ENCODE measurements at places on chromosomes 13 and 19. TPM values are rescaled to one million over a fixed set of nuclear protein-coding genes. Genes with fewer than 3 reads are reported as not detected.

ZNF497 gene
- total RNA-seq, result 1.8 TPM

DNA sequence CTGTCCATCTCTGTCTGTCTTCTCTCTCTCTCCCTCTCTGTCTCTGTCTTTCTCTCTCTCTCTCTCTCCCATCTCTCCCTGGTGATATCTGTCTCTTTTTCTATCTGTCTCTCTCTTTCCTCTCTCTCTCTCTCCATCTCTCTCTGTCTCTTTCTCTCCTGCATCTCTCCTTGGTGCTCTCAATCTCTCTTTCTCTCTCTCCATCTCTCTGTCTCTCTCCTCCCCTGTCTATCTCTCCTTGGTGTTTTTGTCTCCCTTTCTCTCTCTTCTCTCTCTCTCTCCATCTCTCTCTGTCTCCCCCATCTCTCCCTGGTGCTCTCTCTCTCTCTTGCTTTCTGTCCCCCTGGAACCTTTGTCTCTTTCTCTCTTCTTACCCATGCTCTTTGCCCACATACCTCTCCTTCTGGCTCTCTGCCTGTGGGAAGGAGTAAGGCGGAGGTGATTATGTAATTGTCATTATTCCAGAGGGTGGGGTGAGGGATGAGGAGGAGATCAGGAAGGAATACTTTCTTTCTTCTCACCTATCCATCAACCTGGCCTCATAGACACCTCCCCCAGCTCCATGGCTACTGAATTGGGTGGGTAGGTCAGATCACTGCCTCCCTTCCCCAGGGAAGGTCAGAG, 30.9 kb upstream of the CYP2B6 start:
- ATAC-seq, result no peak

ICAM4 gene
- total RNA-seq, result 2.2 TPM

- no peak for ATAC-seq
Measured at GRCh38 chr19:1177322-1178114, 3.5 kb upstream of the SBNO2 start.

GRCh38 chr13:112916296-112916695, 52.7 kb upstream of the MCF2L start:
- no peak for ATAC-seq

DNA sequence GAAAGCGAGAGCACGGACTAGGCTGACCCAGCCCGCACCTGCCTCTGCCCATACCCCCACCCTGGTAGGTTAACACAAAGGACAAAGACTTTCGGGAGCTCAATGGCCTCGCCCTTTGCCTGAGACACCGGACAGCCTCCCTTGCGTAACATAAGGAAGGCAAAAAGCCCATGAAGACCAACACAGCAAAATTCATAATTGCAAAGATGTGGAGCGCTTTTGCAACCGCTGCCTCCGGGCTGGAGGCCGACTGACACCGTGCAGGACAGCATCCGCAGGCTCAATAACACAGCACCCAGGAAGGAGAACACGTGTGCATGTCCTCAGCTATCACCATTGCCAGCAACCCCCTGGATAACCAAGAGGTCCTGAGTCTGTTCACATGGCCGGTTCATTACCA, 15.4 kb downstream of the LILRA1 start:
- ATAC-seq, result no peak

- ATAC-seq, result no peak
Measured at GRCh38 chr13:113774177-113775107, 15.4 kb downstream of the TMEM255B start.

GRCh38 chr13:95296326-95296925, 4.8 kb downstream of the ABCC4 start:
- ATAC-seq, result no peak

GRCh38 chr13:110132225-110132982, 174.6 kb downstream of the COL4A1 start:
- ATAC-seq, result no peak

GRCh38 chr13:29020314-29020713, 200.2 kb downstream of the MTUS2 start:
- ATAC-seq, result no peak

- ATAC-seq, result no peak
Measured at GRCh38 chr19:7779631-7780486, 16.8 kb downstream of the CLEC4M start.

DNA sequence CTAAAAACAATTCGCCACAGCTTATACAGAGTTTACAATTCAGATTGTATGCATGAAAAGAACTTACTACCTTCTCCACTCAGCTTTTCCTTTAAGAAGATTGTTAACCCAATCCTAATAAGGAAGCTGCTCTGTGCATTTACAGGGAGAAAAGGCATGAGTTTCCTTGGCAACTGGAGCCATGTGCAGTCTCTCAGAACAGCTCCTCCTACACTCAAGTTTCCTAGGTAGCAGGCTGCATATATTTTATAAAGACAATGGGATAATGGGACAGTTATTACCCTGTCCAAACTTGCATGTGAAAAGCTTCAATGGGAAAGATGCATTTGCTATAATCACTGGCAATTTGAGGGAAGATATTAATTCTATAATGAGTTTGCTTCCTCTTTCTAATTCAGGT, 125.5 kb upstream of the TRPC4 start:
- ATAC-seq, result no peak

DNA sequence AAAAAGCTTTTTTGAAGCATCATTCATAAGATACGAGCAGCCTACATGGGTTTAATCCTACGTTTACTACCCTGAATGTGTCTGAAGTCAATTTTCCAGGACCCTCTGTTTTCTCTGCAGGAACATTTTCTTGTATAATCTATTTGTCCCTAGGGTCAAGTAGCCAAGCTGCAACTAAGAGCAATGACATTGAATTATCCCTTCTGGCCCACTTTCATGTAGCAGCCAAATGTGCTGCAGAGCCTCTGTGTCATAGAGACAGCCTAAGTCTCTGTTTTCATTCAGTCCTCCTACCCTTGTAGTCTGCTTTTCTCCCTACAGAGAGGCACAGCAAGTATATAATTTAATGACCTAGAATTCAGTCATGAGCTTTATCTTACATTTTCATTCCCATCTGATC, 82.1 kb downstream of the ZAR1L start:
- ATAC-seq, result no peak

- no peak for ATAC-seq
Measured at GRCh38 chr19:45078390-45079062, 534 bp upstream of the GEMIN7 start.

DNA sequence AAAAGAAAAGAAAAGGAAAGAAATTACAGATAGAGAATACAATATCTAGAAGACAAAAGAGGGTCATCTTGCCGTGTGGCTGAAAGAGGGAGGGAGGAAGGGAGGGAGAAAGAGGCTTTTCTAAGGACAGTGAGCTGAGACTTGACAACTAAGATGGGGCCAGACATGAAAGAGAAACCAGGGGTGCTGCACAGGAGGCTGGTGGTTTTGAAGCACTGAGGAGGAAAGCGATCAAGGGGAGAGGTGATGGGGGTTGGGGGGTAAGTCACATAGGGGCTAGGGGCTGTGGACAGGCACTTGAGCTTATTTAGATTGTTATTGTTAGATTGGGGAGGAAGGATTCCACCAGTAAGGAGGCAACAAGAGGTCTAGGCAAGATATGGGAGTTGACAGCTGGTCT, 17.3 kb downstream of the PNPLA6 start:
- ATAC-seq, result no peak

CRLF1 gene
- total RNA-seq, result not detected

DNA sequence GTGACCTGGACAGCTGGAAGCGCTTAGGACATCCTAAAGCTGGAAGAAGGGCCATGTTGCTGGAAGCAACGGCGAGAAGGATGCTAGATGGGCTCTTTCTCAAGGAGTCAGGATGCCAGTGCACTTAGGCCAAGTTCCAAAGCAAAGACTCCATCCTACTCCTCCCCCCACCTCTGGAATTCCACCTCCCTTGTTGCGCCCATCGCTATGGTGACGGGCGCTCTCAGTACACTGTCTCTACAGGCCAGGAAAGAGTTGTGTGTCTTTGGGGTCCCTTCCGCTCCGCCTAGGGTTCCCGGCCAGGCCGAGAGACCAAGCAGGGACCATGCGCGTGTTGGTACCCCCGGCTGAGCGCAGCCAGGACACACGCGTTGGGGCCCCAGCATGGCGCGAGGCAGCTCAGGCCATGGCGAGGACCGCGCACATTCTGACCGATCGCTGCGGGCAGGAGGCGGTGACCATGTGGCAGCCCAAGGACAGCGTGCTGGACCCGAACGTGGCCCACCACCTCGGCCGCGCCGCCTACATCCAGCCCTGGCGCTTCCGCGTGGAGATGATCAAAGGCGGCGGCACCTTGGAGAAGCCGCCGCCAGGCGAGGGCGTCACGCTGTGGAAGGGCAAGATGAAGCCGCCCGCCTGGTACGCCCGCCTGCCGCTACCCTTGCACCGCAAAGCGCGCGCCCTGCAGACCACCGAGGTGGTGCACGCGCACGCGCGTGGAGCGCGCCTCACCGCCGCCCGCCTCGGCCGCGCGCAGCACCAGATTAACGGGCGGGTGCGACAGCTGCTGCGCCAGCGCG, 31.0 kb upstream of the SLC1A6 start:
- no peak for ATAC-seq

DNA sequence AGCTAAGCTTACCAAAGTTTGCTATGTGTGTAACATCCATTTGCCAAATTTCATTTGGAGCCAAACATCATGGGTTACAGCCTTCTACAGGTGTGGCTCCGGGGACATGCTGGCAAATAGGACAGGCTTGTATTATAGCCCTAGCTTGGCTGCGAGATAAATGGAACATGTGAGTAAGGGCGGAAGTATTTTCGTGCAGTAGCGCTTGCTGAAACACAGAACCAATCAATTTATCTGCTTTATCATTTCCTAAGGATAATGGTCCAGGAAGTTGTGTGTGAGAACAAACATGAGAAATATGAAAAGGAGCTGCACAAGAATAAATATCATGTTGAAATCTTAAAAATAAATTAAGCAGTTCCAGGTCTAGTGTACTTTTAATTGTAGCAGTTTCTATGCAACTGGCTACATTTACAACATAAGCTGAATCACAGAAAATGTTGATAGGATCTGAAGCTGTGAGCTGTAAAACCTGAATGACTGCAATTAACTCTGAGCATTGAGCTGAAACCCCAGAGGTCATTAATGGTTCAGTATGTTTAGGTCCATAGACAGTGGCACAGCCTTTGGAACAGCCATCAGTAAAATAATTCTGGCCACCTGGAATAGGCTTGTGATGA, 22.2 kb upstream of the ZNF100 start:
- ATAC-seq, result no peak

- no peak for ATAC-seq
Measured at GRCh38 chr13:88857256-88857655, 1186.1 kb downstream of the SLITRK5 start.

DNA sequence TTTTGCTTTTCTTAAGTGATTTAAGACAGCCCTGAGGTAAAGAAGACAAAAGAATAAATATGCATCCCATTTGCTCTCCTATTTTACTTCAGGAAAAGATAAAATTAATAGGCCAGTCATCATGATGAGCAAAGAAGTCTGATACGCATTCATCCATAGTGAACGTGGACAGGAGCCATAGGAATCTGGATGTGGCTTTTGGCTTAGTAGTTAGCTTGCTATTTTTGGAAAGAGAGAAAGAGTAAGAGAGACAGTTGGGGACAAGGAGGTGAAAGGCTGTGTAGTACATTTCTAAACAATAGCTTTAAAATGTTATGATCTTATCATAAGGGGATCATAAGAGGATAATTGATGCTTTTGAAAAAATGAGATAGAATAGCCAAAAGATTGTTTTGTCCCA, 545.2 kb downstream of the IRS2 start:
- ATAC-seq, result no peak

GRCh38 chr13:62920159-62920558, 1504.5 kb upstream of the PCDH20 start:
- ATAC-seq, result no peak

DNA sequence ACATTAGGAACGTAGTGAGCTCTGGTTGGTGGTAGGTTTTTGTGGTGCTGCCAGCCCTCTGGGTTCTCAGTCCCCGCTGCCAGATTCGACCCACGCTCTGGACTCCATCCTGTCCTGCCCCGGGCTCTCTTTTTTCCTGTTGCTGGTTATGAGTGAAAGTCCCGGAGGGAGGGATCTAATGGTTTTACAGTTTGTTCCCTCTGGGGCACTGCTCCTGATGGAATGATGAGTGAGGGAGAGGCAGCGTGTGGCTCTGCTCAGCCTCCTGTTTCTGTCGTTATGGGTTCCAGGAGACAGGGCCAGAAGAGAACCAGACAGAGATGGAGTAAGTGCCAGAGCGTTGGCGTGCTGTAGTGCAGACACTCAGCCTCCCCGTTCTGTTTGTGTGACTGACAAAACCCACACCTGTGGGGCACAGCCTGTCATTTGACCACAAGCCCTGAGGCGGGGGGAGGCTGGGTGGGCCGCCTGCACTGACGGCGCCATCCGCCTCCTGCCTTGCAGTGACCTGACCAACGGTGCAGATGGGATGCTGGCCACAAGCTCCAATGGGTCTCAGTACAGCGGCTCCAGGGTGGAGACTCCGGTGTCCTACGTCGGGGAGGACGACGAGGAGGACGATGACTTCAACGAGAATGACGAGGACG, 18.3 kb downstream of the ATP4B start:
- ATAC-seq, result no peak

DNA sequence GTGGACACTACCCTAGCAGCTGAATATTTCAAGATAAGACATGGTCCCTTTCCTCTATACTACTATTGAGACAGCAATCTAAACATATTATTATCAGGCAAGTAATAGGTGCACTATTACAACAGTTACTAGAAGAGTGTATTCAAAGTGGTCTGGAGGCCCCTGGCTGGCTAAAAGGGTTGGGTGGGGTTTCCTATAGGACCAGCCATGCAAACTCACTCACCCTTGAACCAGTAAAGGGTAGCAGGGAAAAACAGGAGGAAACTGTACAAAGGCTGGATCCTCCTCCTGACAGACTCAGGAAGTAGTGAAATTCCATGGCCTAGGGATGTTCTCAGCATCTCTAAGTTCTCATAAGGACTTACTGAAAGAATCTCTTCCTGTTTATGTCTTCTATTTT, 7.7 kb downstream of the SMAD9 start:
- no peak for ATAC-seq

DNA sequence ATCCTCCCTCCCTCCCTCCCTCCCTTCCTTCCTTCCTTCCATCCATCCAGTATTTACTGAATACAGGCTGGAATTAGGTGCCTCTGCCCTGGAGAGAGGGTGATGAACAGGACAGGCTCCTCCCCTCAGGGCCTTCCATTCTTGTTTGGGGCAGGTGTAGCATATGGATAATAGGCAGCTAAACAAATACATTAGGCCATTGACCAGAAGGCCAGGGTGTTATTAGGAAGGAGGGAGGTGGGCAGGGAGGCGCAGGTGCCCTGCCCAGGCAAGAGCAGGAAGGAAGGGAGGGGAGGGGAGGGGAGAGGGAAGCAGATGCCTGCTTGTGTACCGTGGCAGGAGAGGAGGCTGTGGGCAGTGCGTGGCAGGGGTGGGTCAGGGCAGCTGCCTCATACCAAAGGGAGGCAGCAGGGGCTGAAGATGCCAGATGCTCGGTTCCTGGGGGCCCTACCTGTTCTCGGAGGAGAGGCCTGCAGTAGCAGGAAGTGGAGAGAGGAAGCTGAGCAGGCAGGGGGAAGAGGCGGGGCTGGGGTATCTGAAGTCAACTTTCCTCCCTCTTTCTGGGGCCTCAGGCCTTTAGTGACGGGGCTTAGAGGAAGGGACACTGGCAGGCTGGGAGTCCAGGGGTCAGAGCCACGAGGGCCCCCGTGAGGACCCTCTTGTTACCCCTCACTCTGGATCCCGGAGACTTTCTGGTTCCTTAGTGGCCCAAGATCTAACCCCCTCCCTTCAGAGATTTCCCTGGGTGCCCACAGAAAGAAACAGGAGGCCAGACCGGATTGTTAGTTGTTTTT, at the start of gene RINL:
Gene RINL, minus strand, starts transcription at position 495 of the 794 bp plus-strand sequence. CDS start 1,533 bp downstream, outside the sequence.
- ATAC-seq, result peak; percentile 97

GRCh38 chr19:38701455-38702063, 42.7 kb downstream of the CAPN12 start:
- no peak for ATAC-seq
